NCI-H1105 treated with DMSO at 0.1 percent for 48 hours (cell line): ENCODE measurements at places on chromosomes 3 and 15.

- no peak for DNase-seq
Observed at GRCh38 chr3:45124956-45125355, 21.2 kb downstream of the CDCP1 start.

DNA sequence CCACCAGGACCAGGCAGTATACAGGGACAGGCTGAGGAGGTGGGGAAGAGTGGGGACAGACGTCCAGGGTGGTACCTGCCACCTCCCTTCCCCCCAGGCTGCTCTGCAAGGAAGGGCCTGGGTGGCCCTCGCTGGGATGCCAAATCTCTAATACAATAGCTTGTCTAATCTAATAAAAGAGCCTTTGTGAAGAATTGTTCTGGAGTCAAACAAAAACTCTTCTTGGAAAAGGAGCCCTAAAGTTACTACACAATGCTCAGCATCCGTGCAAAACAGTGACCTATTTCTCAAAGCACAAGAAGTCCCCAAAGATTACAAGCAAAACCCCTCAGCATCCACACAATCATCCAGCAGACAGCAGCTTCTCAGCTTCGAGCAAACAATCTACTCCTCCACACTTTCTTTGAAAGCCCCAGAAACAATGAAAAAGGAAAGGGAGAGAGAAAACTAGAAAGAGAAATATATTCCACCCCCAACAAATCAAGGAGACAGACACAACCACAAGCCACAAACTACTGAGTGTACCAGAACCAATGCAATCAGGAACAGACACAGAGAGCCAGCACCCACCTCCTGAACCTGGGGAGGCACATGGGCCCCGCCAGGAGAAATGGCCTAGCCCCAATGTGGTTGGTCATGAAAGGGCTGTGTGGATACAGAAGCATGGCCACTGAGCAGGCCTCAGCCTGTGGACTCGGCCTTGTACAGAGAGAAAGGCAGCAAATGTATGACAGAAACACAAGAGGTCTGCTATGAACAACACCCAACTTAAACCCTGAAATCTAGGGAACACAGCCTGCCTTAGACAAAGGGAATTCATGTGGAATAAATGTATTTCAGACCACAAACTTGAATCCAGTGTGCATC is 177.1 kb upstream of the CHRNA7 start:
- no peak for DNase-seq

DNA sequence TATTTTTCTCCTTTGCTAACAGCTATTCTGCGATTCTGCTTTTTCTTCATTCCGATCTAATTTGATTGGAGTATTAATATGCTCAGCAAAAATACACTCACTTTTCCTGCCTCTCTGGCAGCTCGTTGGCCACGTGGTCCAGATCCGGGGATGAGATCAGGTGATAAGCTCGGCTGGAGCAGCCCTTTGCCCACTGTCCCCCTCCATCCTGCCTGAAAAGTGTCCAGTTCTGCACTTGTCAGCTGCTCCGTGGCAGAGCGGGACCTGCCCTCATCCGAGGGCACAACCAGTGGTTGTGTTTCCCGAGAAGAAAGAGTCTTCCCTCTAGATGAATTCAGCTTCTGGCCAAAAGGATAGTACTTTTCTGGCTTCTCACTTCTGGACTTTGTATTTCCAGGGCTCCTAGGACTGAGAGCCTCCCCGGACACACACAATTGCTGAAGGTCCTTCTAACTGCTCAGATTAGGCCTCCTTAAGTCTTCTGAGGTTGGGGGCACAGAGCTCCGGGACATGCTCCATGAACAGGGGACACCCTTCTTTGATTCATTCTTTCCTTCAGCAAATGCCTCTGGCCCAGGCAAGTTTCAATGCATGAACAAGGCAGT is 103.9 kb upstream of the ALDH1A3 start:
- DNase-seq = no peak

DNA sequence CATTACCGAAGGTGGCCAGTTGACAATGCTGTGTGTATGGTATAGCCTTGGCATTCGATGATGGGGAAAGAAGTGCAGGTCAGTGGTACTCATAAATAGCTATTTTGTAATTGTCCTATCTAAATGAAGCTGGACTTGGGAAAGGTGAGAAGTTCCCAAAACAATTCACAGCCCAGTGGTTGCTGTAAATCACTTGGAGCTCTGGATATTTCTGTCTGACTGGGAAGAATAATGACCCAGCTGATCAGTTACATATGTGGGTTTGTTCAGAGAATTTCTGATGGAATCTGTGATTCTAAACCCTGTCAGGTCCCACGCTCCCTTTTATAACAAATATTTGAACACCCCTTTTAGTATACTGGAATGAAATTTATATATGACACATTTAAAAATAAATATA is 133.9 kb upstream of the PFN2 start:
- no peak for DNase-seq

DNA sequence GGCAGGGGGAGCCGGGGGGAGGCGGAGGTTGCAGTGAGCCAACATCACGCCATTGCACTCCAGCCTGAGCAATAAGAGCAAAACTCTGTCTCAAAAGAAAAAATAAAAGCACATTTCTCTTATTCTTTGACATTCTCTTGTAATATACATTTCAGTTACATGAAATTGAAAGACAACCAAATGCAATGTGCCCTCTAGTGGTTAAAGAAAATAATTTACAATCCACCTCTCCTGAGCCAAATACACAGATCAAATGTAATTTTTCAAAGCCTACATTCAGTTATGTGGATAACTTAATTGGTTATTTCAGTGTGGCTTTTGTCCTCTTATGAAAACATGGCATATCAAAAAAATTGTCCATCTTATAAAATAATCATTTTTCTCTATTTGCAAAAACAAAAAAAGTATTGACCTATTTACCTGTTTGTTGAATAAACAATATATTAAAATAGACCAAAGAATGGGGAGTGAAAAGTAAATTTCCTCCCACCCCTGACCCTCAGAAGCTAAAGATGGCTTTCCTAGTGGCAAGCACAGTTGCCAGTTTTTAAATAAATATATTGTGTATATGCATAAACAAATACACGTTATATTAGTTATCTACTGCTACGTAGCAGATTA is 14.2 kb upstream of the U2SURP start:
- DNase-seq = peak; percentile 75

DNA sequence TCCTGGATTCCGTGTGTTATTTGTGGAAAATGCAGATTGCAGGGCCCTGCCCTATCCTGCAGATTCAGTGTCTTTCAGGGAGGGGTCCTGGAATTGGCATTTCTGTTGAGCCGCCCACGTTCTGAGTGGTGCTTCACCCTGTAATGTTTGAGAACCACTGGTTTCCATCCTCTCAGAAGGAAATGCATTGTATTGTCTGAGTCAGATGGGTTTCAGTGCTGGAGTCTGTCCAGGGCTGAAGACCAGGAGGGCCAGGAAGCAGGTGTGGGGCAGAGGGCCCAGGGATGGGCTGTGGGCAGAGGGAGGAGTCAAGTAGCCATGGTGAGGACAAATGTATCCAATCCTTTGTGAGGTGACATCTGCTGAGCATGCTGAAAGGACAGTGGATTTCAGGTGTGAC is 123.8 kb downstream of the SV2B start:
- DNase-seq = no peak

- no peak for DNase-seq
Observed at GRCh38 chr3:17195192-17195611, 310.4 kb downstream of the PLCL2 start.

DNA sequence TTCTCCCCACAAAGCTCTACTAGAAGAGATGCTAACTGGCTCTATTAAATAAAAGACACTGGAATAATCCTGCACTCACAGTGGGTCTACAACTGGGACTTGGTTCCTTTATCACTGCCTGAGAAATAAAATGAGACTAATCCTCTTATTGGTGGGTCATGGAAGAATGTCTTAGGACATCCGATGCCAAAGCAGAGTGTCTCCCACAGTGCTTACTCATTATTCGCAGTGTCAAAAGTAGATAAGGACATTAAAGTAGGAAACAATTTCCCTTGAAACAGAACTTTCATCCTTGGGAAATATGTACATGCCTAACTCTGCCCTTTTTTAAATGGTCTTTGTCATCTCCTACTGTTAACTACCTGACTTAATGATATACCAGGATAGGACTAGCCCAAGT is 71.5 kb downstream of the GSK3B start:
- DNase-seq = no peak

DNA sequence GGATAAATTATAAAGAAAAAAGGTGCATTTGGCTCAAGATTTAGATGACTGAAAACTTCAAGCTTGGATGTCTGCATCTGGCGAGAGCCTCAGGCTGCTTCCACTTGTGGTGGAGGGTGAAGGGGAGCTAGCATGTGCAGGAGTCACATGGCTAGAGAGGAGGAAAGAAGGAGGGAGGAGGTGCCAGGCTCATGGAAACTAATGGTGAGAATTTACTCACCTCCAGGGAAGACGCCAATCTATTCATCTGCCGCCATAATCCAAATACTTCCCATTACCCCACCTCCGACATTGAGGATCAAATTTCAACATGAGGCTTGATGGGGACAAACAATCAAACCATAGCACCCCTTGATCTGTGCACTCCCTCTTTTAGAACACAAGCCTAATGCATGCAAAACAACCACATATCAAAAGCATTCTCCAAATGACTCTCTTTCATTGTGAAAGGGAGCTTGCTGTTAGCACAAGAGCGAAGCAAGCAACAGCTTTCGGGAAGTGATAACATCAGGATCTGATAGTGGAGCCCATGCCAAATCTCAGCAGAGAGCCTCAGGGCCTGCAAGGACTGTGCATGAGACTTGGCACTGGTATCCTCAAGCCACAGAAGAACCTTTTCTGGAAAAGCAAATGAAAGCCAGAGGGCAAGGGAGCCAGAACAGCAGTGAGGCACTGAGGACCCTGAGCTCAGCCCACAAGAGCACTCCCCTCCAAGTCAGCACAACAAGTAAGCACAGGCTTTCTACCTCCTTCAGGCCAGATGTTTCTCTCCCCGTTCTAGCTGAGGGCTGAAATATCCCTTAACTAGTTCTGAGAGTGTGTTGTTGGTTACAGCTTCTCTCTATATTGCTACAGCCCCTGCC is 50.2 kb upstream of the THBS1 start:
- DNase-seq = no peak

GRCh38 chr3:27201492-27201891 is 167.7 kb downstream of the NEK10 start:
- DNase-seq = no peak

- no peak for DNase-seq
Observed at GRCh38 chr3:14460342-14461005, 58.1 kb downstream of the SLC6A6 start.

- no peak for DNase-seq
Observed at GRCh38 chr15:66715720-66716655, 14.0 kb downstream of the SMAD6 start.

DNA sequence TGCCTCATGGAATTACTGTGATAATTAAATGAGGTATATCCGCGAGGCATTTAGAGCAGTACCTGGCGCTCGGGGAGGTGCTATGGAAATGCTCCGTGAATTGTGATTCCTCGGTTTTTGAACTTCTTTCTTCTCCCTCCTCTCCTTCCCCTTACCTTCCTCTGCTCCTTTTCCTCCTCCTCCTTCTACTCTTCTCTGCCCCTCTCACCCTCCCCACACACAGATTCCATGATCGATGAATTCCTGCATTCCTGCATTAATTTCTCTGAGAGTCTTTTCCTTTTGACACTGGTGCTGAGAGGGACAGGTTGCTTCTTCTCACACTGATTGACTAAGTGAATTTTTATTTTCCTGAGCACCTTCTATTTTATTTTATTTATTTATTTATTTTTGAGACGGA is 101.2 kb upstream of the RGMA start:
- no peak for DNase-seq

- no peak for DNase-seq
Observed at GRCh38 chr3:161332792-161333191, 38.5 kb downstream of the SPTSSB start.

DNA sequence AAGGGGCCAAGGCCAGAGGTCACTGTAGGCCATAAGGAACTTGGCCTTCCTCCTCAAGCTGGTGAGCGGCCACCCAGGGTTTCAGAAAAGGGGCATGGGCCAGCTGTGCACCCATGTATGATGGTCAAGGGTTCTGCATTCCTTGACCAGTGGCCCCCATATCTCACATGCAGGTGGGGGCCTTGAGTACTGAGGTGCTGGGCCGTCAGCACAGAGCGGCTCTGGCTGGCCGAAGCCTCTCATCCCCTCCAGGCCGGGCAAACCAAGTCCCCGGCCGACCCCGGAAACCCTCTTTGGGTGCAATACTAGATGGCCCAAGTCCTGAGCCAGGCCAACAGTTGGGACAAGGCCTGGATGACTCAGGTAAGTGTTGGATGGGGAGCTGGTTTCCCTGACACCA is 9.5 kb downstream of the ALG3 start:
- DNase-seq = no peak

- no peak for DNase-seq
Observed at GRCh38 chr15:92914103-92914499, 14.0 kb downstream of the CHD2 start.

GRCh38 chr15:55742927-55743728 is at the start of gene PRTG:
TSS of gene PRTG (minus strand) at chr15:55743152. CDS start at chr15:55742931, 221 bp downstream.
- DNase-seq = no peak

GRCh38 chr15:90513448-90513847 is 16.3 kb upstream of the CRTC3 start:
- no peak for DNase-seq

DNA sequence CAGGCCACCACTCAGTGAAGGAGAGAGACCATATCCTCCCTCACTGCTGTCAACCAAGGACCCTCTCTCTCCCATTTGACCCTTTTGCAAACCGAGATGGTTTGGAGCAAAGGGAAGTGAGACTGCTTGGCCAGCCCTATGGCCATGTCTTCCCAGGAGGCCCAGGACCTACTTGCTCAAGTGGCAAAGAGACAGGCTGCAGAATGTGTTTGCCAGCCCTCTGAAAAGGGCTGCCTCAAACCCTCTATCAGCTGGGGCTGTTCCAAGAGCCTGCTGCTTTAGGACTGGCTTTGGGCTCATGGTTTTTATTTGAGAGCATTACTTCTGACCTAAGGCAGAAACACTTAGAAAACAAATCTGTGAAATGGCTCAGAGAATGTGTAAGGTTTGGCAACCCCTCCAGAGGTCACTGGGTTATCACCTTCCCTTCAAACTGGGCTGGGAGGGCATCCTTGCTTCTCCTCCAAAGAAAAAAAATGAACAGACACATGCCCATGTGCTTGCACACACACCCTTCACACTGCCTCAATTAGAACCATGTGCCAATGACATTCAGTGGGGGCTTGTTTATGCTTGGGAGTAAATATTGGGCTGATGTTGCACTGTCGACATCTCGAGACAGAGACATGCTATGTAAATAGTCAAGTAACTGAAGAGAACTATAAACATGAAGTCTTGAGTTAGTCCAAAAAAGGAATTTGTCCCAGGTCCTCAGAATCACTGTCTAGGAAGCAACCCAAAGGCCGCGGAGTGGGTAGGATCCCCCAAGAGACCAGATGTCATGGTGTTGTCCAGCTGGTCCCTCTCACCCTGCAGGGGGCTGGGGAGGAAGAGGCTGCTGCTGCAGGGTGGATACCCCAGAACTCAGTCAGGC is 49.8 kb upstream of the CTDSPL start:
- no peak for DNase-seq

DNA sequence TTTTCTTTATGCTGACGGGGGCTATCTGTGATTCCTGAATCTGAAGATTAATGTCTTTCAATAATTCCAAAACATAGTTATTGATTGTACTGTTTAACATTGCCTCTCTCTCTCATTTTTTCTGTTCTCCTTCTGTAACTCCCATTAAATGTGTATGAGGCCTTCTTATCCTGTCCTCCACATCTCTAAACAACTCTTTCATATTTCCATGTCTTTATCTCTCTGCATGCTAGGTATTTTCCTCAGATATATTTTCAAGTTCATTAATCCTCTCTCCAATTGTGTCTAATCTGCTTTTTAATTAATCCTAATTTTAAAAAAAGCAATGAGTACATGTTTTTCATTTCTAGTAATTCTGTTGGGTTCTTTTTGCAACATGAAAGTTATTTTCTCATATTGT is 173.2 kb downstream of the TLE3 start:
- no peak for DNase-seq
